Effector memory CD4-positive, alpha-beta T cell (primary cell): ENCODE measurements at places on chromosomes 11 and 22.

- H3K36me3 ChIP-seq = no peaks in the 10 kb centered on the region
- H3K4me1 ChIP-seq = no peaks in the 10 kb centered on the region
- H3K27ac ChIP-seq = no peak overlapping the region
- no peaks in the 10 kb centered on the region for H3K27me3 ChIP-seq
Observed at GRCh38 chr11:118059246-118059940, 17.5 kb upstream of the TMPRSS4 start.

DNA sequence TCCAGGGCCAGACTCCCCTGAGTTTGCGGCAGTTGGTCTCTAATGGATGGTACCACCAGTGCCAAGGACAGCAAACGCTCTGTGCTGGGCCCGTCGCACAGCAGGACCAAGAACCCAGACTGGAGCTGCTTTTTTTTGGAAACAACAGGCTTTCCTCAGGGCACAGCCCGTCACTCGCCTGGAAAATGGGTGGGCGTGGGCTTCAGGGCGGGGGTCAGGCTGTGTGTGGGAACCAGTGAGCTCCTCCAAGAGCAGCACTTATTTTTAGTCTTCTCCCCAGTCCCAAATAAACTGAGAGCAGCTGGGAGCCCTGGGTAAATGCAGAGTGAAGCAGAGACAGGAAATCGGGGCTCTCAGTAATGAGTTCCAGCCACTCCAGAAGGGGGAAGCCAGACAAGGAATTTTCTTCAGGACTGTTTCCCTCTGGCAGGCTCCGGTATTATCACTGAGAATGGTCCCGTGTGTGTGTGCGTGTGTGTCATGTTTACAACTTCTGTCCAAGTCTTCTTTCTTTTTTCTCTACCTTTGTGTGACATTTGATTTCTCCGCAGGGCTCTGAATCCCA lies 63.0 kb downstream of the PPFIBP2 start:
- peaks cover 13% of the 10 kb centered on the region for H3K4me1 ChIP-seq
- H3K27ac ChIP-seq = no peak overlapping the region
- no peaks in the 10 kb centered on the region for H3K36me3 ChIP-seq
- no peaks in the 10 kb centered on the region for H3K27me3 ChIP-seq

- H3K4me1 ChIP-seq = no peaks in the 10 kb centered on the region
- no peak for DNase-seq
- H3K27me3 ChIP-seq = no peaks in the 10 kb centered on the region
Observed at GRCh38 chr11:57615308-57615707, 17.8 kb downstream of the SERPING1 start.

- no peaks in the 10 kb centered on the region for H3K36me3 ChIP-seq
- no peak overlapping the region for H3K27ac ChIP-seq
Observed at GRCh38 chr22:45879552-45879949, 97.4 kb downstream of the WNT7B start.

DNA sequence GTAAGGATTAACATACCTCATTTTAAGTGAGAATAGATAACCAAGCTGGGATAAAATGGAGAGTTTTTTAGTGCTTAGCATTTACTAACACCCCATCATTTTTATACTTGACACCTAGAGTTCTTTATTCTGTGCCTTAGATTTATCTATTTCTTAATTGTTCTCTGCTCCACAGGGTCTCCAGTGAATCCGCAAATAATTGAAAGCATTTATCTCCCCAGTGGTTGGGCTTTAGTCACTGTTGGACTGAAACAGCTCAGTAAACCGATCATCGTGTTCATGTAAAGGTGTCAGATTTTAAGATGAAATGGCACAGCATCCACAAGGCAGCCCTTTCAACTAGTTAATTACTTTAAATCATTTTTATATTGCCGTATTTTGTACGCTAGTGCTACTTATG lies 17.8 kb upstream of the GRIA4 start:
- H3K4me3 ChIP-seq = no peak overlapping the region
- H3K27ac ChIP-seq = no peak overlapping the region
- no peaks in the 10 kb centered on the region for H3K36me3 ChIP-seq
- H3K27me3 ChIP-seq = no peaks in the 10 kb centered on the region
- H3K4me1 ChIP-seq = no peaks in the 10 kb centered on the region

DNA sequence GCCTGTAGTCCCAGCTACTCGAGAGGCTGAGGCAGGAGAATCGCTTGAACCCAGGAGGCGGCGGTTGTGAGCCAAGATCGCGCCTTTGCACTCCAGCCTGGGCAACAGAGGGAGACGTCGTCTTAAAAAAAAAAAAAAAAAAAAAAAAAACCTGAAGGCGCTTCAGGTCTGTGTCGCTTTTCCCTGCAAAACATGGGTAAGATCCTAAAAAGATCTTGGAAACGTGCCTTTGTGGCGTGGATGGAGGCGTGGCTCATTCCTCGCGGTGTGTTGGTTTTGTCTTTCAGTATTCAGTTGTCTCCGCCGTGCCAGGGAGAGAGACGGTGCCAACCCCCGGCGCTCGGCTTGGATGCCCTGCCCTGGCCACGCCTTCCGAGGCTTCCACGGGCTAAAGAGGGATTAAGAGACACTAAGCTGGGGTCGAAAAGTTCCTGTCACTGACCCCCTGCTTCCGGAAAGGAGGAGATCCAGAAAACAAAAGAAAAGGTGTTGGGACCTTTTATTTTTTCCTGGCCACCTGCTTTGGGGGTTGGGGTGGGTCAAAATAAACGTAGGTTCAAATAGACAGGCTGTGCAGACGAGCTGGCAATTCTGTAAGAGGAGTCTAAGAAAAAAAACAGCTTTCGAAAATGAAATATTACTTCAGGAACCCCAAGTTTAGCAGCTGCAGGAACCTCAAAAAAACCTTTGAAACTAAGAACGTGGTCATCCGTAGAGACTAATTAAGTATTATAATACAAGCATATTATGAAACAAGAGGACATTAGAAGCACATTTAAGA lies 1.1 kb upstream of the SLC35F2 start:
- no peaks in the 10 kb centered on the region for H3K27me3 ChIP-seq
- DNase-seq = no peak
- H3K4me3 ChIP-seq = peak overlapping the region; percentile 85
- no peak overlapping the region for H3K27ac ChIP-seq
- H3K36me3 ChIP-seq = no peaks in the 10 kb centered on the region

DNA sequence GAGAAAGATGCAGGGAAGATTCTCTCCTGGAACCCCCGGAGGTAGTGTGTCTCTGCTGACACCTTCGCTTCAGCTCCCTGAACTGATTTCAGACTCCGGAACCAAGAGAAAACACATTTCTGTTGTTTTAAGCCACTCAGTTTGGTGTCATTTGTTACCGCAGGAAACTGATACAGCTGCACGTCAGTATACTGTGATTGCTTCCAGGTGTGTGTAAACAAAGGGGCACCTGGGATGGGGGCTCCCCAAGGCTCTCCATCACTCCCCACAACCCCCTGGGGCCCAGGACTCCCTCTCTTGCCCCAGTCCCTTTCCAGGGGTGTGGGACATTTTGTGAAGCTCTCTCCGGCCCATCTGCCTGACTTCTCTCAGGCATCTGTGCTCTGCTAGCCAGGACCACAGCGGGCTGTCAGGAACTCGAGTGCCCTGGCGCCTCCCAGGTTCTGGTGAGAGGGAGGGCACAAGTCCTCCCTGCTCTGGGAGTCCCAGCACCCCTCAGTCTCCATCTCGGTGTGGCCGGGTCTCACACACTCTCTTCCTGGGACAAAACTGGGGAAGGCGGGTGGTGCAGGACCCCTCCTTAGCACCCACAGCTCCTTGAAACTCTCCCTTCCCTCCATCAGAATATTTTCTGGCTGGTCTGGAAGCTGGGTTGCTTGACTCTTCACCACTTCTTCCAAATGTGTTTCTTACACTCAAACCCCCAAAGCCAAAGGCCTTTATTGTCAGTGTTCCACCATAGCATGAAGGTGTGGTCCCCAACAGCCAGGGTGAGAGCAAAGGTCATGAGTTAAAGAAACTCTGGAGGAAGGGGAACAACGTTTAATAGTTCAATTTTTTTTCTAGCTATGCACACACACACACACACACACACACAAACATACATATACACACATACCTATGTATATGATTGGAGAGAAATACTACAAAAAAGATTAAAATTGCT lies 35.0 kb upstream of the TSKU start:
- DNase-seq = no peak
- no peak overlapping the region for H3K27ac ChIP-seq
- no peaks in the 10 kb centered on the region for H3K4me1 ChIP-seq
- no peaks in the 10 kb centered on the region for H3K27me3 ChIP-seq
- no peak overlapping the region for H3K4me3 ChIP-seq

DNA sequence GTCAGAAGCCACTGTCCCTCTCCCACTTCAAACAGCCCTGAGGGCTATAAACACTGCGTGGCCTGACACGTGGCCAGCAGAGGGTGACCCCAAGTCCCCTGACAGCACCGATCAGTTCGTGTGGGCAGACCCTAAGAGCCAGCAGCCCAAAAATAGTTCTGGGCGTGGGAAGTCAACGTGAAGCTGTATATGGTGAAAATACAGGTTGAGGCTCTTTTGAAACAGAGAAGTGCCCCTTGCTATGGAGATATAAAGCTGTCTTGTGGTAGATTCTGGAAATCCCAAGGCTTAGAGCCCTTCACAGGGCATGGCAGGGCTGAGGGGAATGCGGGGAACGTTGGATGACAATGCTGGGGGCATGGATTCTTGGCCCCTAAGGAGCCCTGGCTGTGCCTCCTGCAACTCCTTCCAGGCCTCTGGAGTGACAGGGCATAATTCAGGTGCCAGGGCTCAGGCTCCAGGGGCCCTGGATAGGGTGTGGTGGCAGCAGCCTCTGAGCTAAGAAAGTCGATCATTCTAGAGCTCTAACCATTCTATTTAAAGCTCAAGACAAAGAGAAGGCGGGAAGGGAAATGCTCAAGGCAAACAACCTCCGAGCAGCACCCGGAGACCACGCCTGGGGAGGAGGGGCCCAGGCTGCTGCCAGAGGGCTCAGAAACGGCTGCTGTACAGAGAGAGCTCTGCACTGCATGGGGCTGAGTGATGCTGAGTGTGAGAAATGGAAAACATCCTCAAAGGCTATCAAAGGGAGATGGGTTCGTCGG lies 60.4 kb upstream of the CD5 start:
- peak overlapping the region; percentile 91 for H3K27ac ChIP-seq
- peak; percentile 73 for DNase-seq
- no peaks in the 10 kb centered on the region for H3K36me3 ChIP-seq

DNA sequence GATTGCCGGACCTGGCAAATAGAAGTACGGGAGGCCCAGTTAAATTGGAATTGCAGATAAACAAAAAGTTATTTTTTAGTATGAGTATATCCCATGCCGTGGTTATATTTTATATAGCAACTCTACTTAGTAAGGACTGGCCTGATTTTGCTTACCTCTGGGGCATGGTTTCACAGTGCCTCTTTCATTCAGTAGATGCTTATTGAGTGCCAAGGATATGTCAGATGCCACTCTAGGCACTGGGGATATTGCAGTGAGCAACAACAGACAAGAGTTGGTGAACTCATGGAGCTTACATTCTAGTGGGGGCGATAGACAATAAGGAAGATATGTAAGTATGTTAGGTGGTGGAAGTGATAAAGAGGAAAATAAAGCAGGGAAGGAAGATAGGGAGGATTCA lies 112.2 kb downstream of the TEAD1 start:
- H3K4me1 ChIP-seq = no peaks in the 10 kb centered on the region
- no peak for DNase-seq
- H3K27ac ChIP-seq = no peak overlapping the region
- no peak overlapping the region for H3K4me3 ChIP-seq
- peaks cover 2% of the 10 kb centered on the region for H3K27me3 ChIP-seq
